NCI-H1436 treated with DMSO at 0.1 percent for 48 hours (cell line): ENCODE measurements at places on chromosomes 12 and 14.

- no peak for DNase-seq
These were observed 41.4 kb upstream of the NINJ2 start for GRCh38 chr12:704516-705242.

DNA sequence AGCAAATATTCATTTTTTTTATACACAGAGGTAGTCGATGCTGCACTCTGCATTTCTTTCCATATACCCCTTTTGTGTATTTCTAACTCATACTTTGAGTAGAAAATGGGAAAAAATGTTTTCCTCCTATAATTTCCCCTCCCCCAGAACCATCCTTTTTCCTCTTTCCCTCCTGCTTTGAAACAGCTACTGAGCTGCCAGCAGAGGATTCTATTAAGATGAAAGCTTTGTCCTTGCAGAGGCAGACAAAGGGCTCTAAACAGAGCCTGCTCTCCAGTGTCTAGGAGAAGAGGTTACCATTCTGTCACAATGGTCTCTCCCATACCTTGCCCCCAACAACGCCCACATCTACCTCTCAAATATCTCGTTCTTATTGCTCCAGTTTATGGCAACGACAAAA lies 74.6 kb upstream of the OSBPL8 start:
- DNase-seq = no peak

DNA sequence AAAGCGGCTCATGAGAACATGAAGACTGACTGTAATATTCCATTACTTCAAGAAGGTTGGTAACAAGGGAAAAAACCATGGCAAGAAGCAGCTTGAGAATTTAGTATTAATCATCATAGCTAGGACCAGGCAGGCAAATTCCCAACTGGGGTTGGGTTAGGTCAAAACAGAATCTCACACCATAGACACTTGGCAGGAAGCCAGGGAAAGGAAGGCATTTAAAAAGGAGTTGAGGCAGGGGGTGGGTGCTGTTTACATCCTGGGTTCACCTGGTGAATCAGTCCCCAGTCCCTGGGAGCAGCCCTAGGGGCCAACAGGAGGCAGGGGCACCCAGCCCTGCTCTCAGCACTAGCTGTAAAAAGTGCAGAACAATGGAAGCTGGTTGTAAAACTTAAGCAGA lies 108.6 kb downstream of the EGLN3 start:
- DNase-seq = no peak

- no peak for DNase-seq
These were observed 144.6 kb downstream of the TTC7B start for GRCh38 chr14:90671382-90672234.

DNA sequence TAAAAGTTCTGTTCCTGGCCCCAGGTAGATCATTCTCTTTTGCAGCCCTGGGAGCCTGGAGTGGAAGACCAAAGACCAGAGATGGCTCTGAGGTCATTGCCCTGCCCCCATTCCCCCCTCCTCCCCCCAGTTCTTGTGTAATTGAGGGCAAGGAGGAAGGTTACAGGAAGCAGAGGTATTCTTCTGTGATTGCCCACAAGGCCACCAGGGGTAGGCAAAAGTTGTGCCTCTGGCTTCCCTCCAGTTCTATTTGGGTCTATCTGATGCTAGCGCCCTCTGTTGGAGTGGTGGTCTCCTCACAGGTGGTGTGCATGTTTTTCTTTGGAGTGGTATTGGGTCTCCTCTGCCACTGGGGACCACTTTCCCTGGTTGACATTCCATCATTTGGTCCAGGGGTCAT lies 41.2 kb upstream of the CRY1 start:
- DNase-seq = no peak

DNA sequence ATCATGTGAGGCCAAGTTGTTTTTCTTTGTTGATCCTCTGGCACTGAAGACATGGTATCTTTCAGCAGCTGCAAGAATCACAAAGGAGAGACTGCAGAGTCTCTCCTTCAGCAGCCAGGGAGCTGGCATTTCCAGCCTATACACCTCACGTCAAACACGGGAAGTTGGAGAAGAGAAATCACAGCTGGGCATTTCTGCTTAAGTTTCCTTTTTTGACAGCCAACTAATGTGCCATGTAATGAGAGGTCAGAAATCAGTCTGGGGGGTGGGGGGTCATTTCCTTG lies 28.3 kb downstream of the PHLDA1 start:
- DNase-seq = no peak

DNA sequence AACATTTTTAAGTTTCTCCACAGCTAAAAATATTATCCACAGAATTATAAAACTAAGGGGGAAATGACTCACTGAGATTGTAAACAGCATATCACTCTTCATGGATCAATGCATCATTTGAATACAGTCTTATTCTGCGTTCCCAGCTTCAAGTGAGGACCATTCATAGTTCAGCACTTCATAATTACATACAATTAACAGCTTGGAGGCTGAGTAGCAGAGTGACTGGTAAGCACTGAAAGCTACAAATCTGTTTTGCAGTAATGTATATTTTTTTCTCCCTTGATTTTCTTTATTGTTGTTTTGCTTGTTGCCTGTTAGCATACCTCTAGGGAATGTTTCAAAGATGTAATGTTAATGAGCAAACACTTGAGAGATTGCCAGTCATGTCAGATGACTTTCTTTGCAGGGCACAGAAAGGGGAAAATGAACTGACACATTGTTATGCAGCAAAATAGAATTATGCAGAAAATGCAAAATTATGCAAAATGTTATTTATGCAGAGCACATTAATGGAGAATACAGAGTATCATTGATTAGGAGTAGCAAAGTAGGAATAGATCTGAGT lies 138.6 kb downstream of the RPS29 start:
- DNase-seq = no peak

- no peak for DNase-seq
These were observed 216.2 kb downstream of the DUSP6 start for GRCh38 chr12:89135976-89136634.

- no peak for DNase-seq
These were observed 183.7 kb downstream of the BMP4 start for GRCh38 chr14:53772936-53773335.

DNA sequence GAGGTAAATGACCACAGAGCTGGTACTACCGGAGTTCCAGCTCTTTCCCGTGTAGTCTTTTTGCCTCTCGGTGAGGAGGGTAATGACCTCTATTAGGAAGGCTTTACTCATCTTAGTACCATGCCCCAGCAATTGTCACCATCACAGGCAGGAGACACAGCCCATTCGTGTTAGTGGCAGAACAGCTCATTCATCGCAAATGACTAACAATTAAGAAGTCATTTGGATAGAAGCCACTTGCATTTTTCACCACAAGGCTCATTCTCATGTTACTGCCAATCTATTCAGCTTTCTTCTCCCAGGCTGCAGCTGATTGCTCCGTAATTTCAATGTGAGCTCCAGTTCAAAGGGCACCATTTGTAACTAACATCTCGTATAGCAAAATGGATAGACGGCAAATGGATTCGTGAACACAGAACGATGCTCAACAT lies 718.8 kb upstream of the TMEM132C start:
- peak; percentile 93 for DNase-seq

- DNase-seq = no peak
These were observed 184.7 kb downstream of the SRGAP1 start for GRCh38 chr12:64029013-64029857.

DNA sequence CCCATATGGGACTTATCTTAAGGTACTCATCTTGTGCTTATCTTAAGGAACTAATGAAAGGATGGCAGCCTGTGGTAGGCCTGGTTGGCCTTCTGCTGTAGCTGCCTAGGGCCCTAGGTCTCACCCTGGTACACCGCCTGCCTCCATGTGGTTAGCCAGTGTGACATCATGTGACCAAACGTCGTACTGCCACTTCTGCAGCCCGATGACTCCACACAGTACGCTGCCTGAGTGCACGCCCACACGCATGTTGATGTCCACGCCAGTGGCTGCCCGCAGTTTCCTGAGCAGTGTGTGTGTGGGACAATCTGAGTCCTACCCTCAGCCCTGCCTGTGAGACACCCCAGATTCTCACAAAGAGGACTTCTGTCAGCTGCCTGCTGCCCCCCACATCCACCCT lies 5.1 kb downstream of the ADCY4 start:
- DNase-seq = no peak

DNA sequence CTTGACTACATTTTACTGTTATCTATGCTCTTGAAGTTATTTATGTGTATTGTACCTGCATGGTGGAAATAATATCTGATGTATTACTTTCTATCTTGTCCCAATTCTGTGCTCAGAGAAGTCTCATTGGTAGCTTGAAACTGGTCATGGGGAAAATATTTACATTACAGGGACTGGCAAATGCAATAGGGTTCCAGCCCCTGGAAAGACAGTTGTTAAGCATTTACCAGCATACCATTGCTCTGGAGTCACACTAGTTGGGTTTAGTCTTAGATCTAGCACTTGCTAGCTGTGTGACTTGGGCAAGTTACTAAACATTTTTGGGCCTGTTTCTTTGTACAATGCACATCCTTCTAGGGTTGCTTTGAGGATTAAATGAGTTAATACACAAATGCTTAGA lies 86.3 kb upstream of the NRXN3 start:
- DNase-seq = no peak

DNA sequence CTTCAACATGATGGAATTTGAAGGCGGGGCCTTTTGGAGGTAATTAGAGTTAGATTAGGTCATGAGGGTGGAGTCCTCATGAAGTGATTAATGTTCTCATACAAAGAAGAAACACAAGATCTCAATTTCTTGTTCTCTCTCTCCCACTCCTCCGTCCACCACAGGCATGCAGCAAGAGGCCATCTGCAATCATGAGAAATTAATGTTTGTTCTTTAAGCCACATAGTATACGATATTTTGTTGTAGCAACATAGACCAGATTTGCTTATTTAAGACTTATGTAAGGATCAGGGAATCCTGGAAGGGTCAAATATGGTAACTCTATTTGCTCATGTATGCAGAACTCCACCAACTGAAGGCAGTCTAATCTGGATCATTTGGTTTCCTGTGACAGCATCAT lies 429.0 kb downstream of the LRIG3 start:
- no peak for DNase-seq

- no peak for DNase-seq
These were observed 341.6 kb downstream of the VRK1 start for GRCh38 chr14:97138801-97139200.

DNA sequence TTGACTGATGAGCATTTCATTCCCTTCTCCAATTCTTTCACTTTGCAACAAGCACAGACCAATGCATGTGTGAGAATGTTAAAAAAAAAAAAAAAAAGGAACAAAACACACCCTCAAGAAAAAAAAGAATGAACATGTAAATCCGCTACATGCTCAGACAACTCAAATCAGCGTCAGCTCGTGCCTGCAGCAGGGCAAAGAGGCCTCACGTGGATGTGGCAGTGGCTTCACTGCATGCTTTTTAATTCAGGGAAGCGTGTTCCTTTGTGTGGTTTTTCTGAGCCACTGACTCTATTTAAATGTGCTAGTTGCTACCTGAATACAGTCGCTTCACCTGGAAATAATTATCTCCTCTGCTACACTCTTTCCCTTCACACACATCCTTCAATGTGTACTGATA lies 55.1 kb downstream of the PPP1R36 start:
- DNase-seq = peak; percentile 50

GRCh38 chr14:34711169-34711568 lies 3.2 kb downstream of the CFL2 start:
- no peak for DNase-seq

GRCh38 chr12:122023339-122024131 lies 1.9 kb downstream of the BCL7A start:
- no peak for DNase-seq

DNA sequence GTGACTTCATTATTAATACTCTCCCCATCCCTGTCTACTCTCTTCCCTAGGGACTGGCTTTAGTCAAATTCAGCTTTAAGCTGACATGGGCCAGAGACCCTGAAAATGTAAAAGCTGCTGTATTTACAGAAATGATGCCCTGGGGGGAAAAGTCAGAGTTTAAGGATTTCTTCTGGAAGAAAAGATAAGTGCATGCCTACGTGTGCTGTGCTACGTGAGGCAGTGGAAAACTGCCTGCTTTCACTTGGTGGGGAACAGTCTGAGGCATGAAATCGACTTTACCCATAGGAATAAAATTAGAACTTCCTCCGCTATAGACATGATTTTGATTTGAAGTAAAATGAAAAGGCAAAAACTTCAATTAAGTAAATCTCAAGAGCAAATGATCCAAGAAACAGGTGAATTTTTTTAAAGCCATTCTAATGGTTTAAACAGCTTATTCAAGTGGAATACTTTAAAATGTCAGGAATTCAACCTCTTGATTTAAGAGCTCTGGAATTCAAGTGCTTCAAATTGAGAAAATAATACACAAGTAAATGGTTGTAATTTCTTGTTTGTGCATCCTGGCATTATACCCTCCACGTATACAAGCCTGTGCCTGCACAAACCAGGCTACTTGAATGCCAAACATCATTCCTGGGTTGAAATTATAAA lies 168.5 kb downstream of the FOXN3 start:
- no peak for DNase-seq

GRCh38 chr14:102560458-102561261 lies 31.8 kb upstream of the RCOR1 start:
- no peak for DNase-seq

DNA sequence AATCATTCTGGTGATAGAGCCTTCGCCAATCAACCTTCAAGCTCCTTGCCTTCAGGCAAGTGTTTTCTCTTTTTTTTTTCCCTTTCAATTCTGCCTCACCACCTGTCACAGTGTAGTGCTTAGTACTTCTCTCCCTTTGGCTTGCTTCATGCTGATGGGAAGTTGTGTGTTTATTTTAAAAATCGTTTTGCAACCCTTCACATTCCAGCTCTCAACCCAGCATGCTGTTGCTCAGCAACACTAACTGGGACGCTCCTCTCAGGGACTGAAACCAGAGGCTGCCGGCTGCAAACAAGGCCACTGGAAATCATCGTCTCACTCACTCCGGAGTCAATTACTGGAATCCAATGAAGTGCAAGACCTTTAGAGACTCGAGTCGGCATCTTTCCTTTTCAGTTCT lies 342.7 kb downstream of the PRKD1 start:
- DNase-seq = peak; percentile 78

DNA sequence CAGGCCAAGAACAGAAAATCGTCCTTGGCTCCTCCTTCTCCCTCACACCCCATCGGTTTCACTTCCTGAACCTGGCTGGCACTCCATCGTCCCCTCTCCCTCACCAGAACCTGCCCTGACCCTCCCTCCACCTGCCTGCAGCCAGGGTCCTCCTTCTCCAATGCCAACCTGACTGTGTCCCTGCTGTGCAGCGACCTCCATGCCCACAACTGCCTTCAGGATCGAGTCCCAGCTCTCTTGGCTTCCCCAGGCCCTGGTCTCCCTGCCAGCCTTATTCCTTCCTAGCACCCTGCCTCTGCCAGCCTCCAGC lies 19.8 kb downstream of the HVCN1 start:
- no peak for DNase-seq

DNA sequence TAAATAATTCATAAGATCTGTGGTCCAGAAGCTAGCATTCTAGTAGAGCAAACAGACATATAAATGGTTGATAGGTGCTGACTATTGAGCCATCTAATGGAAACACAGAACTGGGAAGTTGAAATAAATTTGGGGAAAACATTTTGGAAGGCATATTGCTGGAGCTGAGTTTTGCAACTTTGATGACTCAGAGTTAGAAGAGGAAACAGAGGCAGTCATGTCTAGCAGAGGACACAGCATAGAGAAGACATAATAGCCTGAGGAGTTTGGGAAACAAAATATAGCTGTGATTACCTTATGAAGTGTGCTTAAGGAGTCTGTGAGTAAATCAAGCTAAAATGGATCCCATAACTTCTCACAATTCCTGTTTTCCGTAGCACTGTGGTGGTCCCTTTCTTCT lies 86.9 kb upstream of the FLRT2 start:
- no peak for DNase-seq
